ENCODE measurements at places on chromosomes 11 and 22.

DNA sequence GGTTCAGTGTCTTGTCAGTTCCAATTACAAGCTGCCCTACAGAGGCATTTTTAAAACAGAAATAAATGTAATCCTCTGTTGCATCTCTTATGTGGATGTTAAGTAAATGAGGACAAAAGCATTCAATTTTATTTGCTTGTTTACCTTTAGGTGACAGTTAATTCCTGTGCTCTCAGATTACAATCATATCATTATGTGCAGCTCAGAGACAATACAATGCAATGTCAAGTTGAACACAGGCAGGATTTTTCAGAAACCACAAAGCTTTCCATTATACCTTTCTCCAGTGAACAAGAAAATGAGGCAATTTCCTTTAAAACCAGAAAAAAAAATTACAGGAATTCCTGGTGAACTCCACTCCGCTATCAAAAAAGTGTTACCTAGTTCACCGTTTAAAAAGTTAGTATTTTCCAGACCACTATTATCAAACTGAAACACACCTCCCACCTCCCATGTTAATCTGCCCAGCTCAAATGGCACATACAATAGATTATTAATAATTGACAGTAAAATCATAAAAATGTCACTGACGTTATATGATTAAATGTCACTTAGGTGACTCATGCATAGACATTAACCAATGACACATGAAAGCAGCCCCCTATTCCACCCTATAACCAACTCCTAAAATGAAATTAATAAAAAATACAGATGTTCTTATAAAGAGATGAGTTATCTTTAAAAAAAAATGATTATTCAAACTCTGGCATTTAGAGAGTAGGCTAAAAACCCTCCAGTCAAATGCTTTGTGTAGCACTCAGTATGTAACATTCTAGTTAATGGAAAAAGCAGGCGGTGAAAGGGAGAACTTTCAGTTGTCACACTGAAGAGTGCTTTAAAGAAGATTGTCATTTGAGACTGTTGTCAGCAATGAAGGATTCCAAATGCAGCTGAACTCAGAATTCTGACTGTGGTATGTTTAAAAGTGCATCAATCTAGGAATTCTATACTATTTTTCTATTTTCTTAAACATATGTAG is 98.6 kb downstream of the MUC15 start:
- no peak for DNase-seq

GRCh38 chr22:47152938-47153337 is 390.5 kb downstream of the TBC1D22A start:
- no peak for DNase-seq

DNA sequence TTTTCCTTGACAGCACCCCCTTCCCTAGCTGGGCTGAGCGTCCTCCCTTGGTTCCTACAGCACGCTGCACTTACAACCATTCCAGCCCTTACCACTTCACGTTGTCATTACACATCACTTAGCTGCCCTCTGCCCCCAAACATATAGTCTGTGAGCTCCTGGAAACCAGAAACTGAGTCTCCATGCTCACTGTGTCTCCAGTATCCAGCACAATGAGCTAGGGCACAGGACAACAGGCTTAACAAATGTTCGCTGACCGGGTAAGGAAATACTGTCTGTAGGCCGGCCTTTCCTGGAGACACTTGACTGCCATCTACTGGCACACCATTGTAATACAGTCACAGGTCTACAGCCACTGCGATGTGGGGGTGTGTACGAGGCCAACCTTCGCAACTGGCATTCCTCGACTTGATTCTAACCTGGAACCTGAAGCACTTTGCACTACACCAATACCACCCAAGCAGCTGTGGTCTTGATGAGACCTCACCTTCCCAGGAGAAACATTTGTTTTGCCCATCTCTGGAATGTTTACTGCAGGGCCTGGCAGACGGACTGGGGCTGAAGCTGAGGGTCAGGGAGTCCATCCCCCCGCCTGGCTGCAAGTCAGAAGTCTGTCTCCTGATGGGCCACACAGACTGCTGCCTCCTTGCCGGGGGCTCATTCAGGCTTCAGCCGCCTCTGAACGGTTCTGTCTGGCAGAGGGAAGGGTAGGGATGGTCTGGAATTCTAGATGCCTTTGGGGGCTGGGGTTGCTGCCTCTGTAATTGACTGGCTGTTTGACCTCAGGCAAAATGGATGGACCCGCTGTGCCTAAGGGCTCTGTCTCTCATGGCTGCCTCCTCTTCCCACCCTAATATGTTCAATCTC is 72.0 kb downstream of the SYN3 start:
- no peak for DNase-seq

DNA sequence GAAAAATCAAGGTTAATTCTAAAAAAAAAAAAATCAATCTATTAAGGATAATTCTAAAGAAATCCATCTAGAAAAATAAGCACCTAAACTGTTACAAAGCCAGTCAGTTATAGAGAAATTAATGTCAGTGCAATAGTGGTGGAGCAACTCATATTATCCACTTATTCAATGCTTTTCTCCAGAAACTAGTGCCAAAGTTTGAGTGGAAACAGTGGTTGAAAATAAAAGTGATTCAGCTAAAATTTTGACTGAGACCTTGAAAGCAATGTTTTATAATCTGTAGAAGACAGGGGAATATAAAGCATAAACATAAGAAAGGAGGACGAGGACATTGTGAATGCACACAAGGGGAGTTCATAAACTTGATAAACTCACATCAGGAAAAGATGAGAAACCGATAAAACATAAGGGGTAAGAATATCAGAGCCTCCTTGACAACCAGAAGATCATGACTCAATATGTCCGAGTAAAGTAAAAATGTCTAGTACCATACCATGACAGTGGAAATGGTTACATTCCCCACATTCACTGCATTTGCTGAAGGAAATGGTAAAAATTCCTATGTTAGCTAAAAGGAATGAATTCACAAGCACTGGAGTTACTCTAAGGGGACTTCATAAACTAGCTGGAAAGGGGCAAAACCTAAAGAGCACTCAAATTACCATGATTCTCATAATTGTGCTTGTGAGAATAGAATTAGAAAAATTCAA is 58.7 kb upstream of the SLC5A12 start:
- DNase-seq, result no peak

- no peak for DNase-seq
Measured at GRCh38 chr11:105610871-105611571, 1.1 kb downstream of the GRIA4 start.

DNA sequence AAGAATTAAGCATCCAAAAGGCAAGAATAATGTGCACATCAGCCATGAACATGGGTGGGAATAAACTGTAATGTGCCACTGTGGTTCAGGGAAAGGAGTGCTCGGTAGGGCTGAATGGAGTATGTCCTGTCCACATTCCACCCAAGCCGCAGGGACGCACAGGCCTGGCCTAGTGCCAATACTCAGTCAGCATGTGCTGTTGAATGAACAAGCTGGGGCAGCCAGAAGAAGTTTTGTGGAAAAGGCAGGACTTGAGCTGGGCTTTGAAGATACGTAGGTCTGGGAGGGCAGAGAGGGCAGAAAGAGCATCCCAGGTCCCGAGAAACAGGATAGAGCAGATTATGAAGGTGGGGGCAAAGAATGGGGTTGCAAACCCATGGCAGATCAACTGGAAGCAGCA is 60.0 kb upstream of the PLET1 start:
- no peak for DNase-seq

DNA sequence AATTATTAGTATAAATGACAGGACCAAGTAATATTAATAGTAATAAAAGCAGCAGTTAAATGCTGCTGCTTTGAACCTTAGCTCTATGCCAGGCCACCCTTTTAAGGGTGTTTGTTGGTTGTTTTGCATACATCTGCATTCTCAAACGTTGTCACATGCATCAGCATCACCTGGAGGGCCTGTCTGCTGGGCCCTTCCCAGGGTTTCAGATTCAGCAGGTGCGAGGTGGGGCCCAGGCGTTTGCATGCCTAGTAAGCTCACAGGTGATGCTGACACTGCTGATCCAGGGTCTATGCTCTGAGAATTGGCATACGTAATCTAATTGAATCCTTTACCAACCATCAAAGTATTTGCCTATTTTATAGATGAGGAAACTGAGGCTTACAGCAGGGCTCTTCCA is 246.5 kb downstream of the CADM1 start:
- no peak for DNase-seq

DNA sequence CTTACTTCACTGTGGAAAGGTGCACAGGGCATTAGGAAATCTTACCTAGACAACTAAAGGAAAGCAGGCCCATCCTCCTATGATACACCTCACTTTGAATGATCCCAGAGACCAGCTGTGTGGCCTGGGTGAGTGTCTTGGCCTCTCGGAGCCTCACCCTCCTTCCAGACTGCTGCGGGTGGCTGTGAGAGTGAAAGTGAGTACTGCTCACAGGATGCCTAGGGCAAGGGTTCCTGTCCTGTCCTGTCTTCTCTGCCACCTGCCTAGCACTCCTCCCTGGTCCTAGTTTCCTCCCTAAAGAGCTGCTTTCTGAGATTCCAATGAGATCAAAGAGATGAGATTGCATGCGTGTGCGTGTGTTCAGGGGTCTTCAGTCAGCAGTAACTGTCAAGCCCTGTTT is 19.5 kb upstream of the ADORA2A start:
- no peak for DNase-seq

DNA sequence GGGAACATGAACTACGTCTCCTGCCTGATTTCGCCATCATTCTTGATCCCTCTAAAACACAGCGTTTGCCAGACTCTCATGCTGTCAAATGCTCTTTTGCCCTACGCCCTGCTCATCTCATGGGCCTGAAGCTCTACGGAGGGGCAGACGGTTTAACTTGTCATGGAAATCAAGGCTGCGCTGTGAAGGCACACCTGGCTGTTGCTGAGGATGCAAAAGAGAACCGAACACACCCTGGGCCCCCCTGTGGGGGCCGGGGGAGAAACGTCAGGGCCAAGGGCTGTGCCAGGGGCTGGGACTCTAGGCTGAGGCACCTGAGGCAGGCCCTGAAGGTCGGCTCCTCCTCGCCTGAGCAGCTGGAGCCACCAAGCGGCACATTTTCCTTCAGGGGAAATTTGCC is 957.2 kb downstream of the BRD1 start:
- no peak for DNase-seq

GRCh38 chr11:115566180-115566764 is 62.1 kb upstream of the CADM1 start:
- DNase-seq, result no peak

GRCh38 chr11:44464741-44465140 is 100.7 kb upstream of the CD82 start:
- DNase-seq, result no peak

DNA sequence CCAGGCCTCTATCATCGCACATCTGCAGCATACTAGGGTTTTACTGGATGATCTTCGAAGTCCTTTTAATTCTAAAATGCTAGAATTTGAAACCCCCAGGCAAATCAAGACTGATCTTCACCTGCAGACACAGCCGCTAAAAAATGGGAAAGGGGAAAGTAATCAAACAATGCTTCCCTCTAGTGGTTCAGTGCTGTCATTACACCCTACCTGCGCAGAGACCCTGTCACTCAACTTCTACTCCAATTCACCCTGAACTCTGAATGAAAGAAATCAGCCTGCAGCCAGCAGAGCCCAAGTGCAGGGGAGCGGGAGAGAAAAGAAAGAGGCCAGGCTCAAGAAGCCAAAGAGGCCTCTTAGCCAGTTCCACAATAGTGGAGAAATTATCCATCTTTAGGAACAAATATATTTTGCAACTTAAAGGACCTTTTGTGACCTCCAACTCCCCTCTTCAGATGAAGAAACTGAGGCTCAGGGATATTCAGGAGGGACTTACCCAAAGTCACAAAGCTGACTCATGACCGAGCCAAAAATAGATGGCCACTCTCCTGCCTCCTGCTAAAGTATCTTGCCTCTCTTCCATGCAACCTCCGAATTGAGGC is 33.0 kb downstream of the SERGEF start:
- no peak for DNase-seq

GRCh38 chr11:34160049-34160721 is 54.8 kb downstream of the NAT10 start:
- DNase-seq, result no peak

DNA sequence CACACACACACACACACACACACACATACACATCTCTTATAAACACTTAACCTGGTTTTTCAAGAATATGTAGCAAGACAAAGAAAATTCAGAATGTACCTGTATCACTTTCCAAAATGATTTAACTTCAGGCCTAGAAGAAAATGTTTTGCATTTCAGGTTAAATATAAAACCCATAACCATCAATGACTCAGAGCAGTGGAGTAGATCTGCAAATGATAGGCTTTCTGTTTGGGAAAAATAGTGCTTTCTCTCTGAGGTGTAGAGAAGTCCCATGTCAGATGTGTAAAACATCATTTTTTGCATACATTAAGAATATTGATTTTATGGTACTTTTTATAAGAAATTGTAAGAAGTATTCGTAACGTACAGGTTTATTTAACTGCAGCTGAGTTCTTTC is 116.9 kb downstream of the STK33 start:
- no peak for DNase-seq

- no peak for DNase-seq
Measured at GRCh38 chr11:14454861-14455632, 44.6 kb downstream of the COPB1 start.

- DNase-seq, result no peak
Measured at GRCh38 chr11:82682003-82682751, 51.5 kb downstream of the FAM181B start.

DNA sequence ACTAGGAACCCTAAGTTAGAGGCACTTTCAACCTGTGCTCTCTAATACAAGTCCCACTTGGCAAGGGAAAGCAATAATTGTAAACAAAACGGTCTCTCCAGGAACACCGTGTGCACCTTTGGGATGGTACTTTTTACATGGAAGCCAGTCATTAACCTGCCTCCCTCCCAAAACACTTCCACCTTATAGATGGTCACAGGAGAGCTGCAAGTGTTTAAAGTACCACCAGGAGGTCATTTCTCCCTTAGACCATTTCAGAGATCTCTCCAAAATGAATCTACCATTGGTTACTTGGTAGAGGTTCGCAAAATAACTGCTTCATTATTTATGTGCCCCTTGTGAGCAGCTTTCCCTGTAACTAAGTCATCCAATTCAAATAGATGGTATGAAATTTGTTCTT is 375.3 kb downstream of the DYNC2H1 start:
- no peak for DNase-seq

DNA sequence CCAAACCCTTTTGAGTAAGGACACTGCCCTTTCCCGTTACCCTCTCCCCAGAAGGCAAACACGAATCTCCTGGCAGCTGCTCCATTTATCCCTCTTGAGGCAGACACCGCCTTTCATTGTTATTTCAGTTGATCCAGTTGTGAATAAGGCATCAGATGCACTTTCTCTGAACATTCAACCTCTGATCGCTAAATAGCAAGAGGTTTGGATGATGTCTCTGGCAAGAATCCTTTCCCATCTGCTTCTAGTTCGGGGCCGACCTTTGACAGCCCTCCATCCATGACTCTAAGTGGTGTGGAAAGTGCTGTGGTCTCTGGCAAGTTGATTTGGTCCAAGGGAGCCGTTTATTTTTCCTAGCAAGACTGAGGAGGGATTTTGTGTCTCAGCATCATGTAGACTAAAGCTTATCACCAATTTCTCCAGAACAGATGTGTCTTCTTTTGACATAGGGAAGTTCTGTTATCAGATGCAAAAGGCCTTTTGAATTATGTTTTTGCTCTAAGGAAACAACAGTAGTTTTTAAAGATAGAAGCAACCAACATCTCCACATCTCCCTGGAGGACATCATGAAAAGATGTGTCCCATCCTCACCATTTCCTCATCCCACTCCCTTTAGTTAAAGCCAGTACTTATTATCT is 123.6 kb downstream of the CCDC34 start:
- DNase-seq, result no peak

GRCh38 chr11:72584293-72584938 is 89.8 kb downstream of the PDE2A start:
- DNase-seq, result peak; percentile 20

Measured in T-helper 22 cell (primary cell).